ENCODE measurements at places on chromosomes 2 and 18.

DNA sequence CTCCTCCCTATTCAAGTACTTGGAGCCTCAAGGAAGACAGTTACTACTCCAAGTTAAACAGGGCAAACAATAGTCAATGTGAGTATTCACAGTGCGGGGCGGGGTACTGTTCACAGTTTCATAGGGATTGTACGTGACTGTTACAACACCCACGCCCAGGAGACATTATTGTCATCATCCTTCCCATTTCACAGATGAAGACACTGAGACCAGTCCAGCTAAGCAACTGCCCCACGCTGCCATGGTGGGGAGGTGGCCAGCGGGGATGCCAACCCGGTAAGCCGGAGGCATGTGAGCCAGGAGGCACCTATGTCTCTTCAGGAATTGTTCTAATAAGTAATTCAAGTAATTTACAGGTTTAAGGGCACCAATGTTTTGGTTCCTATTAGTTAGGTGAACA lies 982 bp downstream of the HJURP start:
- no peak for DNase-seq

DNA sequence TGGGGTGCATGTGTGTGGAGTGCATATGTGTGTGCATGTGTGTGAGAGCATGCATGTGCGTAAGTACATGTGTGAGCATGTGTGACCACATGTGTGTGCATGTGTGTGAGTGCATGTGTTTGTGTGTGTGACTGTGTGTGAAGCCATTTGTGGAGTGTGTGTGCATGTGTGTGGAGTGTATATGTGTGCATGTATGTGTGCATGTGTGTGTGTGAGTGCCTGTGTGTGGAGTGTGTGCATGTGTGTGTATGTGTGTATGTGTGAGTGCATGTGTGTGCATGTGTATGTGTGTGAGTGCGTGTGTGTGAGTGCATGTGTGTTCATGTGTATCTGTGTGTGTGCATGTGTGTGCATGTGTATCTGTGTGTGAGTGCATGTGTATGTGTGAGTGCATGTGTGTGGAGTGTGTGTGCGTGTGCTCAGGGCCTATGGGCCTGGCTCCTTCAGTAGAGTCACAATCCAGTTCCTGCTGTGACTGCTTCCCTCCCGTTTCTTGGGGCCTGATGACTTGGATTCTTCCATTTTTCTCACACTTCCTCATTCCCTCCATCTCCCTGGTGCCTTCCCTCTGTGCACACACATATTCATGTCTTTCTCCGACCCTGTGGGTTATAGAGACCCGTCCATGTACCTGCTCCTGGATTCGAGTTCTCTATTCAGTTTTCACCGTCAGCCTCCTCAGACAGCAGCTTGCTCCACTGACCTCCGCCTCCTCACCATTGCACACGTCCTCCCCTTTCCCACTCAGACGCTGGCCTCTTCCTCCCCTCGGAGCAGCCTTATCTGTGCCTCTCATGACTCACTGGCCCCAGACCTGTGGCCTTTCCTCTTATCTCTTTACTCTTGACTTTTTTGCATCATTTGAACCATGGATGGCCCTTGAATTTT lies 25.2 kb downstream of the TOGARAM2 start:
- DNase-seq: no peak

GRCh38 chr2:108257757-108258331 lies 18.1 kb downstream of the SULT1C3 start:
- no peak for DNase-seq

DNA sequence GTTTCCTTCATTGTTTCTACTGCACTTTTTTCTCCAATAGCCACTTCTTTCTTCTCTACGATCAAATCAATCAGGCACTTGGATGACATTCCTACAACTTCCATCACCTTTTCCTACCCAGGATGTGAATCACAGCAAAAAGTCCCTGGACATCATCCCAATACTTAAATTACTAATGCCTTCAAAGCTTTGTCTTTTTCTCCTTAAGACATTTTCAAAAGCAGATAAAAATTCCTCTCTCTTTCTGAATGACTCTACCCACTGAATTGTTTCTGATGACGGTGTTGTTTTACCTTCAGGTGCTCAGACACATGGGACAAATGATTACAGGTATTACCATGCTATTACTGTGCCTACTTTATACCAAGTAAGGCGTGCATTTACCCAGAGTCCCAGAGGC lies 500.9 kb downstream of the FBXO15 start:
- no peak for DNase-seq

GRCh38 chr18:33812186-33812585 lies 234.2 kb downstream of the ASXL3 start:
- DNase-seq: no peak

Measured in stimulated activated CD8-positive, alpha-beta memory T cell treated with anti-CD3 and anti-CD28 coated beads, Interleukin-4, amount 100 ng/mL, for 1 hour (primary cell).